ENCODE measurements at places on chromosomes 12 and 14.
A peak's percentile ranks its signal among the peaks of the same experiment; 100 is the strongest.

DNA sequence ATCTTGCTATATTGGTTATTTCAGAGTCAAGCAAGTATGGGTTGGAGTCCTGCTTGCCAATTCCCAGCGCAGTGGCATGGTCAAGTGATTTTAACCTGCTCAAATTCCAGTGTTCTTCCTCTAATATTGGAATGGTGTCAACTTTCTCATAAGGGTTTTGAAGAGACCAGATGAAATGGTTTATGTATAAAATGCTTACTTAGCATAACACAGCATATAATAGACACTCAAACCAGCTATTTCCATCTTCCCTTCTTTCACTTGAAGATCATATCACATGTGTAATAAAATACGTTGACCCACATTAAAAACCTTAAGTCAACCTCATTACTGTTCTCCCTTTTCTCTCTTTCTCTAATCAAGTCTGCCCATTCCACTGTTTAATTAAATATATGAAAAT lies 144.0 kb downstream of the NAV3 start:
- no peak for DNase-seq

DNA sequence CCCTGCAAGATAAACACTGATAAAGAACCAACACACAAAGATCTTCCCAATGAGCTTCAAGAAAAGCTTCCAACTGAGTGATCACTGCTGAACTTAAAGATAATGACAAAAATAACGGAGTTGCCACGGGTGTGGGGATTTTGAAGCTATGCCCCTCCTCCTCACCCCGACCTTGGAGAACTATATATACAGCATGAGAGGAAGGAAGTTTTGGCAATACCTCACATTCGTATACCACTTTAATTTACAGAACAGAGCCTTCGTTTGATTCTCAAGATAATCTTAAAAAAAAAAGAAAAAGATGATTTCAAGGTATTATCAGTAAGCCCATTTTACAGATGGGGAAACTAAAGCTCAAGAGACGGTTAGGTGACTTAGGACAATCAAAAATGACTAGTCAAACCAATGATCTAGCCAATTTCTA lies 715 bp downstream of the NEK9 start:
- no peak for DNase-seq

DNA sequence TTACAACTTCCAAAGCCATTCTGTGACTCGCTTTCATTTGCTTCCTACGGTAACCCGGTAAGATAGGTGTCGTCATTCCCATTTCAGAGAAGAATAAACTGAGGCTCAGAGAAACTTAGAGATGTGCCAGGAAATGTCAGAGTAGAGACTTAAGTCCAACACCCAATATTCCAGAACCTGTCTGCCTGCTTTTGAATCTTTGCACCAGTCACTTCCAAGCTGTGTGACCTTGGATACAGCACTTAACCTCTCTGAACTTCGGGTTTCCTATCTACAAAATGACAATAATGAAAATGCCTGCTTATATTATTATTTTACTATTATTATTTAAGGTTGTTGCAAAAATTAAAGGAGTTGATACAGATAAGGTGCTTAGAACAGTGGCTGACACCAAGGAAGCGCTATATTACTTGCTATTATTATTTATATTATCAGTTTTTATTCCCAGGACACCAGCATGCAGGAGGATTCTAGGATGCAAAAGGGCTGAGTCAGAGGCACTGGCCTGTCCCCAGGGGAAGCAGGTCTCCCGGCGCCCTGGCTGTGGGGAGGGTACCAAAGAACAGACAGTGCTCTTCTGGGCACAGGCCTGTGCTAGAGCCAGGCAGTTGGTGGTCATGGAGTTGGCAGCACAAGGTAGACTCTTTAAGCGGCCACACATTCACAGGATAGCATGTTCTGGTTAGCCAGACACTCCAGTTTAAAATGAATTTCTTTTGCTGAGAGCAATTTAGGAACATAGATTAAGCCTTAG lies 5.4 kb downstream of the HSPB8 start:
- DNase-seq: no peak

DNA sequence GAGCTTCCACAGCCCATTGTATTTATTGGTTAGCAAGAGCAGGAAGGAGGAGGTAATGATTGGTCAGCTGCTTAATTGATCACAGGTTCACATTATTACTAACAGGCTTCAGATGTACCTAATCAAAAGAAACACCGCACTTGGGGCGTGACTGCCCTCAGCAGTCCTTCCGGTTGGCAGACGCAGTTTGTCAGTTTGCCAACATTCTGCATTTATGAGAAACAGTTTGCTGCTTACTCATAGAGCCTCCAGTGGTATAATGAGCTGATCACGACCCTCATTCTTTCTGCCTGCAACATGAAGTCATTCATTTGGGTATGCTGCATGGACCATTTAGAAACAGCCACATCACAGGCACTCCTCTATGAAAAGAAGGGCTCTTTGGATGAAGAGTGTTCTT lies 42.5 kb upstream of the PPM1H start:
- peak; percentile 59 for DNase-seq

GRCh38 chr14:87783071-87783470 lies 209.9 kb downstream of the GALC start:
- DNase-seq: no peak

DNA sequence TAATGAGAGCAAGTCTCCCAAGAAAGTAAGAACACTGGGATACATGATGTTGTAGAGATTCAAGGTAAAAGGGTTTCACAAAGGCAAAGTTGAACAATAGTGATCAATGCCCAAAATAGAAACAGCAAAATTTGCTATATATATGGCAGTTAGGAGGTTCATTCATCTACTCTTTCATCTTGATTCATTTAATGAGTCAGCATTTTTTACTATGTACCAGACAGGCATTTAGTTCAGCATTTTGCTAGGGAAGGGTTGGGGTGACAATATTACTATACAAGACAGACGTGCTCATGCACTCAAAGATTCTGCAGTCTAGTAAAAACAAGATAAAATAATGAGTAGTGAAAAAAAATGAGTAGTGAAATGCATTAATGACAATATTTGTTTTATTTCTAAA lies 264.9 kb upstream of the LMO3 start:
- no peak for DNase-seq

GRCh38 chr14:91754819-91755218 lies 22.9 kb upstream of the CATSPERB start:
- DNase-seq: no peak

DNA sequence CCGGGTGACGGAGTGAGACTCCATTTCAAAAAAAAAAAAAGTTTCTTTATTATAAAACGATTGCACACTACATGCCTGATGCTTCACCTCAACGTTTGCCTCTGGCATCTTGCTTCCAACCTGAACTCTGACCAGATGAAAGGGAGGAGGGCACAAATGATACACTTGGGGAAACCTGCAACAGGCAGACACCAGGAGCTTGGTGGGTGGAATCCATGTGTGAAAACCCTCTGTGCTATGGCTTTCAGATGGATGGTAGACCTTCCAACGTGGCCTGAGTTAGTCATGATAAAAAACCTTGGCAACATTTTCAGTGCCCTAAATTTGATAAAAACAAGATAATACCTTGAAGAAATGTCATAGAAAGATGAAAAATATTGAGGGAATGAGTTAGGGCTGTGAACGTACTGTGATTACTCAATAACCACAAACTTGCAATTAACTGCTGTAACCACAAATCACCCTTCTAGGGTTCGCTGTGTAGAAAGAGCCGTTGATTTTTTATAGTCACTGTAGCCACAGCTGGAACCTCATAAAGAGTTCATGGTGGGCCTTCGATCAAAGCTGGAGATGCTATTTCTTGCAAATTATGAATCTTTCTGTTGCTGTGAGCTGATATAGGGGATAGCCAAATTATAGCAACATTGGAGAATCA lies 26.1 kb upstream of the GZMB start:
- no peak for DNase-seq

GRCh38 chr12:96578526-96579125 lies 89.2 kb downstream of the CFAP54 start:
- DNase-seq: peak; percentile 7

DNA sequence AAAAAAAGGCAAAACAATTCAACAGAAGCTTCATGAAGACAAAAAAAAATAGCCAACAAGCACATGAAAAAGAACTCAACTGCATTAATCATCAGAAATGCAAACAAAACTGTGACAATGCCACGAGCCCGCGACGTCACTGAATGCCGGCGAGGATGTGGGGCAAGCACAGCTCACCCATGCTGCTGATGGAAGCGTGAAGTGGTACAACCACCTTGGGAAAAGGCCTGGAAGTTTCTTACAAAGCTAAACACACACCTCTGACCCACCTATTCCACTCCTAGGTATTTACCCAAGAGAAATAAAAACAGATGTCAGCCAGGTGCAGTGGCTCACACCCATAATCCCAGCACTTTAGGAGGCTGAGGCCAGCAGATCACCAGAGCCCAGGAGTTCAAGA lies 10.5 kb downstream of the BTBD6 start:
- DNase-seq: no peak

- no peak for DNase-seq
Measured at GRCh38 chr14:81447021-81447764, 47.1 kb upstream of the STON2 start.

DNA sequence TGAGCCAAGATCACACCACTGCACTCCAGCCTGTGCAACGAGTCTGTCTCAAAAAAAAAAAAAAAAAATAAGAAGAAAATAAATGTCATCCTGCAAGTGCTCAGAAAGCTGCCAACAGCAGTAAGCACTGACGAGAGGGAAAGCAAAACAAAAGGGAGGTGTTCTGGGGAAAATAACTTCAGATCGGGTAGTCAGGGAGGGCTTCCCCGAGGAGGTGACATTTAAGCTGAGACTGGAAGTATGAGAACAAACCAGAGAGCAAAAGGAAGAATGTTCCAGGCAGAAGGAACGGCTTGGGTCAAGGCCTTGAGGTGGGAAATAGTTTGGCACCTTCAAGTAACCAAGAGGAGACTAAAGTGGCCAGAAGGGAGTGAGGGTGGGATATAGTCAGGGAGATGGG lies 4.7 kb upstream of the FAM222A start:
- DNase-seq: no peak

GRCh38 chr14:72588521-72588920 lies 305.4 kb downstream of the DPF3 start:
- no peak for DNase-seq

- no peak for DNase-seq
Measured at GRCh38 chr12:87815771-87816585, 213.2 kb downstream of the C12orf50 start.

DNA sequence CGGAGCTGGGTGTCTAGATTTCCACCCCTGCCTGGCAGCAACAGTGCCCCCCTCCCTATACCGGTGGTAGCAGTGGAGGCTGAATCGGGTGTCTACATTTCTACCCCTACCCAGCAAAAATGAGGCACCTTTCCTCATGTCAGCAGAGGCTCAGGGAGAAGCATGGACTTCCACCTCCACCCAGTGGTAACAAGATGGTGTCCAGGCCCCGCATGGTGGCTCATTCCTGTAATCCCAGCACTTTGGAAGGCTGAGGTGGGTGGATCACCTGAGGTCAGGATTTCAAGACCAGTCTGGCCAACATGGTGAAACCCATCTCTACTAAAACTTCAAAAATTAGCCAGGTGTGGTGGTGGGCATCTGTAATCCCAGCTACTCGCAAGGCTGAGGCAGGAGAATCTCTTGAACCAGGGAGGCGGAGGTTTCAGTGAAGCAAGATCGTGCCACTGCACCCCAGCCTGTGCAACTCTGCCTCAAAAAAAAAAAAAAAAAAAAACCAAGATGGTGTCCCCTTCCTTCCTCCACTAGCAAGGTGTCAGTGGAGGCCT lies 35.5 kb upstream of the OR5AU1 start:
- DNase-seq: no peak

DNA sequence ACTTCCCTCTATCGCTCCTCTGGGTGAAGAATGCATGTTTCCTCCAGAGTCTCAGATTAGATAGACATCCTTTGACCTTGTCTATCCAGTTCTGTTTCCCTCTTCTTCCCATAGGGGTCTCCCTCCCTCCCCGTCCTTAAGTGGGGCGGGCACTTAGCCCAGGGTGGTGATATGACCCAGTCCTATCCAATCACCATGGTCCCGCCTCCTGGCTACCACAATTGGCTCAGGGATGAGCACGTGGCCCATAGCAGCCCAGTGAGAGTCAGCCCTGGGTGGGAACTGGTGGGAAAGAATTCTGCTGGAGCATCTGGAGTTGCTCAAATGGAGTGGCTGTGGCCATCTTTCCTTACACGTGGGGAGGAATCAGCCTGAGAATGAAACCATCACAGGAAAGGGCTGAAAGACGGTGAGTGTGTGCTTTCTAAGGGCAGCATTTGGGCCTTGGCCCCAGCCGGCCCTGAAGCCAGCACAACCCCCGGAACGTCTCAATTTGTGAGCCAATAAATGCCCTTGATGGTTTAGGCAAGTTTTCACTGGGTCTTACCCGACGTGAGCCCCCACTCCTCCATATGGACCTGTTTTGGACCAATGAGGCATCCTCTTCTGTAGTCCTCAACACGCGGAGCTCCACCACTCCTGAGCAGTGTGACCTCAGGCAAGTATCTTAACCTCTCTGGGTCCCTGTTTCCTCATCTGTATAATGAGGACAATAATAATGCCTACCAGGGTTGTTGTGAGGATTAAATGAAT lies 14.4 kb upstream of the MLXIP start:
- DNase-seq: peak; percentile 73

- DNase-seq: no peak
Measured at GRCh38 chr14:96895658-96896271, 98.6 kb downstream of the VRK1 start.

- no peak for DNase-seq
Measured at GRCh38 chr14:101879529-101880336, 84.6 kb upstream of the DYNC1H1 start.

All from BJ (cell line).